ENCODE measurements at places on chromosomes 7 and 10.

GRCh38 chr7:70113536-70113935, 515.3 kb downstream of the AUTS2 start:
- DNase-seq, result no peak

- no peak for DNase-seq
These were observed 118.3 kb downstream of the PKD1L1 start for GRCh38 chr7:47830015-47830414.

- DNase-seq, result no peak
These were observed 20.7 kb downstream of the GTF2IRD1 start for GRCh38 chr7:74474271-74474865.

GRCh38 chr10:89074120-89074519, 83.5 kb downstream of the FAS start:
- DNase-seq, result no peak

GRCh38 chr10:52644373-52645186, 128.0 kb downstream of the MBL2 start:
- DNase-seq, result no peak
